BJ (cell line): ENCODE measurements at places on chromosomes 2 and 18. TPM values are rescaled to one million over a fixed set of nuclear protein-coding genes. Genes with fewer than 3 reads are reported as not detected.

The PCARE gene
- polyA plus RNA-seq, result not detected in 2 replicates

The LOXHD1 gene
- not detected in 2 replicates for polyA plus RNA-seq

GRCh38 chr2:48750128-48750739 lies 5.3 kb downstream of the LHCGR start:
- no peak for DNase-seq

DNA sequence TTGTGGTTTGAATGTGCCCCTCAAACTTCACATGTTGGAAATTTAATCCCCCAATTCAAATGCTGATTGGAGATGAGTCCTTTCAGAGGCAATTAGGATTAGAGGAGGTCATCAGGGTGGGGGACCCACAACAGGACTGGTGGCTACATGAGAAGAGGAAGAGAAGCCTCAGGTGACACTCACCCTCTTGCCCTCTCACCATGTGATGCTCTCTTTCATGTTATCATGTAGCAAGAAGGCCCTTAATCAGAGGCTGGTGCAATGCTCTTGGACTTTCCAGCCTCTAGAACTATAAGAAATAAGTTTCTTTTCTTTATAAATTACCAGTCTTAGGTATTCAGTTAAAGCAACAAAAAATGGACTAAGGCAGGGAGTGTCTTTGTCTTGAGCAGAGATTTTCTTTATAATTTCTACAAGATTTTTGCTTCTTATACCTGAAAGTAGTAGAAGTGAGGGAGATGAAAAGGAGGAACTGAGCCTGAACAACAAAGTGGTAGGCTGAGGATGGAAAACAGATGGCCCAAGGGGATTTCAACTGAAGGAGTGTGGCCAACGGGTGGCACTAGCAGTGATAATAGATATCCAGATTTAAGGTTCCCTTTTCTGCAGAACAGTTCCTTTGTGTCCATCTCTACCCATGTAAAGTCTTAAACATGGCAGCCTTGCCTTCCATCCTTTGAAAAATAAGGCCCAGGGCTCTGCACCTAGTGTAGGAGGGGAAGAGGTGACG lies 49.2 kb upstream of the TGIF1 start:
- no peak for DNase-seq

- DNase-seq, result no peak
These were observed 42.6 kb upstream of the HPCAL1 start for GRCh38 chr2:10260130-10260529.

- no peak for DNase-seq
These were observed 8.9 kb downstream of the ZNF512 start for GRCh38 chr2:27591745-27592144.

DNA sequence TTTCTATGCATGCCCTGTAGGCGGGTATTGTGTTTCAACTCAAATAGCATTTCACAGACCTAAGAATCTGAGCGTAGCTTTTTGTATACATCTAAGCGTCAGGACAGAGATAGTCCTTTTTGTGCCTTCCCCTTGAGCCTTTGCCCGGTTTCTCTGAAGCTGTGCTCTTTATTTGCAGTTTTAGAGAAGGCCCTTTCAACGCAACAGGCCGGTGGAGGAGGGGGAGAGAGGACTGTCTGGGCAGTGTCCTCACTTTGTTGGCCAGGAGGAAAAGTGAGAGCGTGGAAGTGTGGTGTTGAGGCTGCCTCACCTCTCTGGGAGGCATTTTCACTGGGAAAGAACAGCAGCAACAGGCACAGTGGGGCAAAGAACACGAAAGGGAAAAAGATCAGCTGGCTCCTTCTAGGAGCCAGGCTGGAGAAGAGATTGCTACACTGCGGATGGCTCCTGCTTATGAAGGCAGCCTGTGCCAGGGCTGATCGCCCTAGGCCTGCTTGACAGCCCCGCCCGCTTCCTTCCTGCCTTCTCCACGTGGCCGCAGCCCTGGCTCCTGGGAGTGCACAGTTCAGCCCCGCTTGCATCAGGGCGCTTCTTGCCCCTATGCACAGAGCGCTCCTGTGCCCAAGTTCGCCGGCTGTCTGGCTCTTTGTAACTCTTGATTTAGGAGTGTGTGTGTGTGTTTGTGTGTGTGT lies 195.6 kb upstream of the POU3F3 start:
- no peak for DNase-seq

DNA sequence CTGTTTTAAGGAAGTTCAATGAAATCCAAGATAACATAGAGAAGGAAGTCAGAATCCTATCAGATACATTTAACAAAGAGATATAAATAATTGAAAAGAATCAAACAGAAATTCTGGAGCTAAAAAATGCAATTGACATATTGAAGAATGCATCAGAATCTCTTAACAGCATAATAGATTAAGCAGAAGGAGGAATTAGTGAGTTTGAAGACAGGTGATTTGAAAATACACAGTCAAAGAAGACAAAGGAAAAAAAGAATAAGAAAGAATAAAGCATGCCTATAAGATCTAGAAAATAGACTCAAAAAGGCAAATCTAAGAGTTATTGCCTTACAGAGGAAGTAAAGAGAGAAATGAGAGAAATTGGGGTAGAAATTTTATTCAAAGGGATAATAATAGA lies 204.1 kb downstream of the SS18 start:
- no peak for DNase-seq
